Stimulated activated CD4-positive, alpha-beta T cell treated with anti-CD3 and anti-CD28 coated beads, Interleukin-1b, Interleukin-23, amount 100 ng/mL, for 1 hour (primary cell): ENCODE measurements at places on chromosomes 7 and 10.

GRCh38 chr7:75055155-75055554, 18.4 kb downstream of the RCC1L start:
- DNase-seq = no peak

DNA sequence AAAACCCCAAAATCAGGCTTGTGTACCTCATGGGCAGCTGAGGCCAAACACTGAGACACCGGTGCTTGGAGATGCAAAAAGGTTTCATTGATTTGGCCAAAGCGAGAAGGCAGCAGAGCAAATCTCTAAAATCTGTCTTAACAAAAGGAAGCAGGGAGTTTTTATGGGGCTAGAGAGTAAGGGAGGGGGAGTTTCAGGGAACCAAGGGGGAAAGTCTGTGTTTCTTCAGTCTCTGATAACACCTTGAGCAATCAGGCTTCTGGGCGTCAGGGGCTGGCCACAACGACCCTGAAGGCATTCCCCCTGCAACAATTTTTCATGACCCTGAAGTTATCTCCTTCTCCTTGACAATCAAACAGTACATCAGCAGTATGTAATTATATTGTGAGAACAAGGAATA, 2.7 kb upstream of the ZNF786 start:
- no peak for DNase-seq

GRCh38 chr7:110568932-110569331, 522.0 kb upstream of the LRRN3 start:
- DNase-seq = no peak

GRCh38 chr10:122307669-122308416, 36.7 kb downstream of the BTBD16 start:
- DNase-seq = no peak

GRCh38 chr7:69610374-69611084, 12.3 kb downstream of the AUTS2 start:
- DNase-seq = no peak

- no peak for DNase-seq
Measured at GRCh38 chr7:76232698-76233097, 31.0 kb downstream of the SRRM3 start.

- no peak for DNase-seq
Measured at GRCh38 chr7:106372126-106372525, 87.3 kb upstream of the NAMPT start.

GRCh38 chr7:101436857-101437576, 74.3 kb downstream of the COL26A1 start:
- no peak for DNase-seq

DNA sequence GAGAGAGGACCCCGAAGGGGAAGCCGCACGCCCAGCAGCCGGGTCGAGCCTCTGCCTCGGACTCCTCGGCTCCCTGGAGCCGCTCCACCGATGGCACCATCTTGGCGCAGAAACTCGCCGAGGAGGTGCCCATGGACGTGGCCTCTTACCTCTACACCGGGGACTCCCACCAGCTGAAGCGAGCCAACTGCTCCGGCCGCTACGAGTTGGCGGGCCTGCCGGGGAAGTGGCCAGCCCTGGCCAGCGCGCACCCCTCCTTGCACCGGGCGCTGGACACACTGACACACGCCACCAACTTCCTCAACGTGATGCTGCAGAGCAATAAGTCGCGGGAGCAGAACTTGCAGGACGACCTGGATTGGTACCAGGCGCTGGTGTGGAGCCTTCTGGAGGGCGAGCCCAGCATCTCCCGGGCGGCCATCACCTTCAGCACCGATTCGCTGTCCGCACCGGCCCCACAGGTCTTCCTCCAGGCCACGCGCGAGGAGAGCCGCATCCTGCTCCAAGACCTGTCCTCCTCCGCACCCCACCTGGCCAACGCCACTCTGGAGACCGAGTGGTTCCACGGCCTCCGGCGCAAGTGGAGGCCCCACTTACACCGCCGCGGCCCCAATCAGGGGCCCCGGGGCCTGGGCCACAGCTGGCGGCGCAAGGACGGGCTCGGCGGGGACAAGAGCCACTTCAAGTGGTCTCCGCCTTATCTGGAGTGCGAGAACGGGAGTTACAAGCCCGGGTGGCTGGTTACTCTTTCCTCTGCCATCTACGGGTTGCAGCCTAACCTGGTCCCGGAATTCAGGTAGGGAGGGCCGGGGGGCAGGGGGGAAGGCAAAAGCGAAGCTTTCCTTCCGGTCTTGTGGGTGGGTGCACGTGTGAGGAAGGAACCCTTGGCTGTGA, 973 bp downstream of the GPR158 start:
- DNase-seq = no peak

DNA sequence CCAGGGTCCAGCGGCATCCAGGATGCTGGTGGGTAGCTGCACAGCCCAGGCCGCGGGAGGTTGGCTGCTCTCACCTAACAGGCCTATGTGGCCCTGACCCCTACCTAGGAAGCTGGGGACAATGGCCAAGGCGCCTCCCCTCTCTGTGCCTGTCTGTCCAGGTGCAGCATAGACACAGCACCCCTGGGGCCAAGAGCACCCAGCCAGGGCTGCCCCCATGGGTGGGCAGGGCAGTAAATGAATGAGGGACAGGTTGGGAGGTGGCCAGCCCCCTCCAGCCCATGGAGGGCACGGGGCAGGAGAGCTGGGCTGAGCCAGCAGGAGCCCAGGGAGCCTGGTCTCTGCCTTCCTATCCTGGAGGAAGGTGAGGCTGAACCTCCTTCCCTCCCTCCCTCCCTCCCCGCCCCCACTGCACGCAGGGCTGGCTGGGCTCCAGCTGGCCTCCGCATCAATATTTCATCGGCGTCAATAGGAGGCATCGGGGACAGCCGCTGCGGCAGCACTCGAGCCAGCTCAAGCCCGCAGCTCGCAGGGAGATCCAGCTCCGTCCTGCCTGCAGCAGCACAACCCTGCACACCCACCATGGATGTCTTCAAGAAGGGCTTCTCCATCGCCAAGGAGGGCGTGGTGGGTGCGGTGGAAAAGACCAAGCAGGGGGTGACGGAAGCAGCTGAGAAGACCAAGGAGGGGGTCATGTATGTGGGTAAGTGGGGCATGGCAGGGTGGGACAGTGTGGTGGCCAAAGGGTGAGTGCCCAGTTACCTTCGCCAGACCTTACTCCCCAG, at the start of gene SNCG:
Gene SNCG, plus strand, starts transcription at position 484 of the 785 bp plus-strand sequence. Its CDS starts 99 bp downstream, at position 583.
- no peak for DNase-seq

DNA sequence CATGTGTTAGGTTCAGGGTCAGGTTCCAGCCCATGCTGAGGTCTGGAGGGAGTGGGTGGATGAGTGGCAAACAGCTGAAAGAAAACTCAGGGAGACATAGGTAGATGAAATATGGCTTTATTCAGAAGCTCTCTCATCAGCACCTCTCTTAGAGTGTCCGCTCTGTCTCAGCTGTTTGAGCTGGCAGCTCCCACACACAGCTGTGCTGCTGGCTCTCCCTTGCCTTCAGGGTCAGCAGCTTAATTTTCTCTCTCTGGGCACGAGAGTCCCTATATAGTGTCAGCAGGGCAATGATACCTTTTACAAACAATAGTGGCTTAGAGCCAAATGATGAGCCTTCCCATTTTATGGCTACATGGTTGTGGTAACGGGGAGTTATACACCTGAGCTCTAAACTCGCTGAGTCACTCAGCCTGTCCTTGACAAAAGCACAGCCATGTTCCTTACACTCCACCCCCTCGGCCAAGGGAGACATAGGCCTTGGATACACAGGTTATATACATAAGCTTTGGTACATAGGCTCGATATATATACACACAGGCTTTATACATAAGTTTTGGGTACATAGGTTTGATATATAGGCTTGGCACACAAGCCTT, 10.4 kb downstream of the RNF133 start:
- no peak for DNase-seq

- no peak for DNase-seq
Measured at GRCh38 chr10:87594864-87595263, 64.8 kb upstream of the PAPSS2 start.

- no peak for DNase-seq
Measured at GRCh38 chr7:132402096-132402495, 174.2 kb downstream of the PLXNA4 start.

GRCh38 chr10:123139165-123139520, 3.4 kb downstream of the HMX3 start:
- no peak for DNase-seq

- no peak for DNase-seq
Measured at GRCh38 chr7:22387583-22387982, 30.6 kb upstream of the RAPGEF5 start.

DNA sequence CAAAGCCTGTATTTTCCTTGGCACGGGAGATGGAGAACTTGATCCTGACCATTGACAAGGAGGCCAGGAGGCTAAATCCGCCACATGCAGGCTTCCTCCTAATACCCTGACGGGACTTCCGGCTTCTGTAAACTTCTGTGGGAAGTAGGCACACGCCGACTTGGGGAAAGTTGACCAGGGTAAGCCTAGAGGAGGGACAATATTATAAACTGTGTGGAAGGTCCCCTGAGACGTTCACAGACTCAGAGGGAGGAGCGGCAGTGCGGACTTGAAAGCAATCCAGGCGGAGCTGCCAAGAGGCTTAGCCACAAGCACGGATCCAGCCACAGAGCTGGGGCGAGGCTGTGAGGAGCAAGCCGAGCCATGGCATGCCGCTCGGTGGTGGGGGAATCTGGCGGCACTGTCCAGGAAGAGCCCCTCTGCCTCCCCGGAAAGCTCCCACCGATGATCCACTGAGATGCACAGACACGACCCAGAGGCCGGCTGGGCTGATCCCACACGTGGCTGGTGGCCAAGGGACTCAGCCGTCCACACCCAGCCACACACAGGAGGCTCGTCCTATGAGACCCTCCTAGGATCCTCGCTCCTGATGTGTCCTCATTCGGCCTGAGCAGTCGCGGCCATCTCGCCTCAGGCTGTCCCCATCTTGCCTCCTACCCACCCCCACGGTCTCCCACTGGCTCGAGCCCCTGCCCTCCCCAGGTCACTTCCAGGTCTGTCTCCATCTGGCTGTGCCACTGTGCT, 40.0 kb upstream of the INSIG1 start:
- no peak for DNase-seq

GRCh38 chr7:102916881-102917280, 4.1 kb downstream of the LRRC17 start:
- DNase-seq = no peak

- no peak for DNase-seq
Measured at GRCh38 chr10:110498982-110499795, 1.5 kb downstream of the DUSP5 start.

- no peak for DNase-seq
Measured at GRCh38 chr10:71067098-71067740, 145.2 kb upstream of the UNC5B start.

DNA sequence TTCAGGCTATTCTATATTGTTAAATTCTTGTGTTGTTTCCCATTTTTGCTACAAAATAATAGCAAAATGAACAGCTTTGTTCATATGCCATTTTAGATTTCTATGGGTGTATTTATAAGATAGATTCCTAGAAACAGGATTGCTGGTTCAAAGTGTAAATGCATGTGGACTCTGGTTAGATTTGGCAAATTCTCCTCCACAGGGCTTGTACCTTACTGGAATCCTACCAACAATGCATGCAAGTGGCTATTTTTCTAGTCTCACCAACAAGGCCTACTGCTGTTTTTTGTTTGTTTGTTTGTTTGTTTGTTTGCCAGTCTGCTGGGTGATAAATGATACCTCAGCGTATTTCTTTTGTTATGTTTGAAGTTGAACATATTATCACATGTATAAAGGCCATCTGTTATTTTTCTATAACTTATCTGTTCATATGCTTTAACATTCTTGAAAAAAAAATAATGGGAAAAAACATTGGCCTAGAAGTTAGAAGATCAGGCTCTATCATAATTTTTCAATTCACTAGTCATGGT, 87.1 kb upstream of the AHR start:
- no peak for DNase-seq

DNA sequence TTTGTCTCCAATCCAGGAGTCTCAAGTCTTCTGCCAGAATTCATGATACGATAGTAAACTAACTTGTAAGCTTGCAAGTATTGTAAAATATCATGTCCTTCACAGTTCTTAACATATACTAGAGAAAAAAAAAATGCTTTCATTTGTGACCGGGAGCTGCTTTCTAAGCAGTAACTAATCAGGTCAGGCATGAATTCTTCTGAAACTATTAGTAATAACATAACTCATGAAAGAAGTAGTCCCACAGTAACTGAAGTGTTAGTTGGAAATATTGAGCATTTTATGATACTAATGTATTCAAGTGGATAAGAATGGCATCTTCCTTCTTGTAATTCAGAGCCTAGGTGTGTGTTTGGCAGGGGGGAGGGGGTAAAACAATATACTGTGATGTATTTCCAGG, 665.6 kb downstream of the DNAJB9 start:
- DNase-seq = no peak

- DNase-seq = no peak
Measured at GRCh38 chr10:110980807-110981206, 61.4 kb downstream of the SHOC2 start.

- DNase-seq = no peak
Measured at GRCh38 chr10:78944723-78945312, 123.9 kb upstream of the ZMIZ1 start.

- no peak for DNase-seq
Measured at GRCh38 chr7:81993186-81993585, 223.3 kb upstream of the HGF start.

DNA sequence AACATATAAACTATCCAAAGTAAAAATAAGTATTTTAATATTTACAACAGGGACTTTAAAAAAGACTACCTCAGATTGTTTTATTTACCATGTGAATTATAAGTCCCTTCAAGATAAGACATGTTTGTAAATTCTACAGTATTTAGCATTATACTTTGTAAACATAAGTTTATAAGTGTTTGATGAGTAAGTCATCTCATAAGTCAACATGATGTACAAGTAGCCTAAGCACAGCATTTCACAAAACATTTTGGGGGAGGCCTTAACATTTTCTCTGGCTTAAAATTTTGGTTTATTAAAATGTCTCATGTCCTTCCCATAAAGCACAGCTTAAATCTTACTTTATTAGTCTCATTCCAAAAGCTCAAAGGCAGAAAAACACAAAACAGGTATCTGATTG, 15.4 kb downstream of the EPC1 start:
- no peak for DNase-seq

- no peak for DNase-seq
Measured at GRCh38 chr10:3526727-3527501, 258.1 kb downstream of the KLF6 start.

DNA sequence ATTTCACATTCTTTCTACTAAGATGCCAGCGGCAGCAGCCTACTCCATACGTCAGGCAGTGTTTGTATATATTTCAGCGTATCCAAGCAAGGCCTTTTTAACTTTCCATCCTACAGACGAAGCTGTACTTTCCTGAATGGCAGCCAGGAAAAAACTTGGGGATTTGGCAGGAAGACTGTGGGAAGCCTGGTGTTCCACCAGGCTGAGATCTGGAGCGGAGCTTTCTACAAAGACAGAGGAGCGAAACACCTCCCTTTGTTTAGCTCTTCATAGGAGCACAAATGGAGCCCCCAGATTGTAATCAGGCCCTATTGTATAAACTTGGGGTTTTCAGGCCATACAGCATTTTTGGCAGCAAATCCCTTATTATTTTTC, 143.8 kb downstream of the TES start:
- DNase-seq = no peak
